ENCODE measurements at places on chromosomes 4 and X. TPM values are rescaled to one million over a fixed set of nuclear protein-coding genes. Genes with fewer than 3 reads are reported as not detected.

Gene UBQLN2
- 28.5 TPM for total RNA-seq

DNA sequence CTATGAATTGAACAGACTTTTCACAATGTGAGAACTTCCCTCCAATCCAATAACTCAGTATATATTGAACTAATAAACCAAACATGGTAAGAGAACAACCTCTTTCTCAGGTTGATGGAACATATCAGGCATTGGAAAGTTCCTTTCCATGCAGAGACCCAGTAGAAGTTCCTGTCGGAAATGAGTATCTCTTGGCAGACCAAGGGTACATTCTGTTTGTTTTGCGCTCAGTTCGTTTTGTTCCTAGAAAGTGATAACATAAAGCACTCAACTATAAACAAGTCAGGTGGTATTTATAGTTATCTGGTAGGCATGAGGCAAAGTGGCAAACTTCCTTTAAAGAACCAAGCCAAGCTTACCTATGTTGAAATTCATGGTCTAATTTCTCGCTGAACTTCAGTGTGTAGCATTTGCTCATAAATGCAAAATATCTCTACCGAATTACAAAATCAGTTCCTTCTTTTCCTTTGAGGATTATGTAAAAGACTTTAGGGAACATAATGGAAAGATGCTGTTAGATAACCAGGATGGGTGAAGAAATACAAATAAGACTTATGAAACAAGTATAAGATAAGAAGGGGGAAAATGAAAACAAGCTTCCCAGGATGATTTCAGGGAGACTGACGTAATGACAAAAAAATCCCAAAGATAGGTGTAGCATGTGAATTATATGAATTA is 120.3 kb downstream of the ARHGAP24 start:
- no peaks in the 10 kb centered on the region for H3K27me3 ChIP-seq
- H3K27ac ChIP-seq = no peak overlapping the region

Gene PPP4R3C
- not detected for total RNA-seq

Gene GLRA3
- not detected for total RNA-seq

- no peak for DNase-seq
- H3K27me3 ChIP-seq = no peaks in the 10 kb centered on the region
- H3K36me3 ChIP-seq = no peaks in the 10 kb centered on the region
- no peaks in the 10 kb centered on the region for H3K4me1 ChIP-seq
These were observed 160.2 kb upstream of the IGFBP7 start for GRCh38 chr4:57270346-57270745.

Gene GNRHR
- total RNA-seq = not detected
